Body of pancreas (tissue), 4 donors: ENCODE measurements at places on chromosomes 7 and 10.
A peak's percentile ranks its signal among the peaks of the same experiment; 100 is the strongest.

- H3K27ac ChIP-seq = no peak overlapping the region
- H3K4me3 ChIP-seq = no peak overlapping the region
- H3K36me3 ChIP-seq = no peaks in the 10 kb centered on the region
- no peak for DNase-seq
- no peaks in the 10 kb centered on the region for H3K27me3 ChIP-seq
- peaks cover 2% of the 10 kb centered on the region for H3K4me1 ChIP-seq
These were observed 289.3 kb downstream of the PTEN start for GRCh38 chr10:88152728-88153133.

DNA sequence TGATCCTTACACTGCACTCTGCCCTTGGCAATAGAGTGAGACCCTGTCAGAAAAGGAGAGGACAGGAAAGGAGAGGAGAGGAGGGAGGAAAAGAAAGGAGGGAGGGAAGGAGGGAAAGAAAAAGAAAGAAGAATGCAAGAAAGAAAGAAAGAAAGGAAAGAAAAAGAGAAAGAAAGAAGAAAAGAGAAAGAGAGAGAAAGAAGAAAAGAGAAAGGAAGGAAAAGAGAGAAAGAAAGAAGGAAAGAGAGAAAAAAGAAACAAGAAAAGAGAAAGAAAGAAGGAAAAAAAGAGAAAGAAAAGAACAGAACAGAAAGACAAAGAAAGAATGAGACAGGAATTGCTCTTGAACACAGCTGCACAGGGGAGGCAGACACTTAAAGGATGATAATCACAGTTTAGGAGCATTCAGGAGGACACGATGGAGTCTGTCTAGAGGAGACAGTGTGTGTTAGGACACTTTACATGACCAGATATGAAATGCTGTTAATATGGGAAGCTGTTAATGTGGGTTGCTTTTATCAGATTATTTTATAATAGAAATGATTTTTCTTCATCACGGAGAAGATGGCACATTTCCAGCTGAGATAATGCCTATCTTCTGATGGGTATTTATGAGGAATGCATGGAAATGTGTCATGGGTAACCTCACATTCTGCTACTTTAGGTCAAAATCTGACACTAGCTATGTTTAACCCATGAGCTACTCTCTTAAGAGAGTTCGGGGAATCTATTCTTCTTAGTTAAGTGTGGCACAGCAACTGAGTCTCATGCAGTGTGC, 160.5 kb downstream of the BAMBI start:
- H3K4me3 ChIP-seq = no peak overlapping the region
- DNase-seq = no peak
- no peaks in the 10 kb centered on the region for H3K36me3 ChIP-seq
- H3K27ac ChIP-seq = no peak overlapping the region

DNA sequence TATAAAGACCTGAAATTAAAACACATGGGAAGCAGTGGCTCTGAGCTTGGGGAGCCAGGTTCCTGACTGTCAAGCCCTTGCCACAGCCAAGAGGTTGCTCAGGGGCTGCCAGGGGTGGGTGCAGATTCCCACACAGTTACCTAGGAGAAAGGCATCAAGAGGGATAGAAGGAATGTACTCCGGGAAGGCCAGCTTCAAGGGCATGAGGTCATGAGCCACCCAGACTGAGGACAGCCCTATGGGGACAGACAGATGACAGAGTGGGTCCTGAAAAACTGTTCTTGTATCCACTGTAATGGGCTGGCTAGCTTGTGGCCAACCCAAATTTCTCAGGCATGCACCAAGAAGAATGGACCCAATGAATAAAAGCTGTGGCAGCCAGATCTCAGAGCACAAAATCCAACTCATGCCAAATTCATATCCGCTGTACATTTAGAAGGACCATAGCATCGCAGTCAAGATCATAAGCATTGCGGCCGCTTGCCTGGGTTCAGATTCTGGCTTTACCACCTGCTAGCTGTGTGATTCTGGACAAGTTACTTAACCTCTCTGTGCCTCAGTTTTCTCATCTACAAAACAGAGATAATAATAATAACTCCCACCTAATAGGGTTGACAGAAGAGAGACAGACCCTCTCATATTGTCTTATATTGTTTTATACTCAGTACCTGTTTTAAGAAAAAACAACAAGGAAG, 44.9 kb upstream of the KCNMA1 start:
- H3K4me1 ChIP-seq = peaks cover 25% of the 10 kb centered on the region
- peak overlapping the region; percentile 60 for H3K27ac ChIP-seq
- H3K4me3 ChIP-seq = no peak overlapping the region
- no peak for DNase-seq
- H3K27me3 ChIP-seq = no peaks in the 10 kb centered on the region

- no peaks in the 10 kb centered on the region for H3K36me3 ChIP-seq
- no peaks in the 10 kb centered on the region for H3K27me3 ChIP-seq
- H3K4me1 ChIP-seq = no peaks in the 10 kb centered on the region
- H3K27ac ChIP-seq = no peak overlapping the region
These were observed 114.4 kb downstream of the MICU1 start for GRCh38 chr10:72511459-72511858.

- DNase-seq = no peak
- H3K4me1 ChIP-seq = no peaks in the 10 kb centered on the region
- no peak overlapping the region for H3K4me3 ChIP-seq
- no peaks in the 10 kb centered on the region for H3K36me3 ChIP-seq
- H3K27ac ChIP-seq = no peak overlapping the region
These were observed 15.1 kb downstream of the ADAM12 start for GRCh38 chr10:126373147-126373546.

- no peaks in the 10 kb centered on the region for H3K36me3 ChIP-seq
- no peaks in the 10 kb centered on the region for H3K27me3 ChIP-seq
- no peak for DNase-seq
- no peaks in the 10 kb centered on the region for H3K4me1 ChIP-seq
- H3K27ac ChIP-seq = no peak overlapping the region
- no peak overlapping the region for H3K4me3 ChIP-seq
These were observed 155.4 kb upstream of the ITGB1 start for GRCh38 chr10:33113466-33113865.

DNA sequence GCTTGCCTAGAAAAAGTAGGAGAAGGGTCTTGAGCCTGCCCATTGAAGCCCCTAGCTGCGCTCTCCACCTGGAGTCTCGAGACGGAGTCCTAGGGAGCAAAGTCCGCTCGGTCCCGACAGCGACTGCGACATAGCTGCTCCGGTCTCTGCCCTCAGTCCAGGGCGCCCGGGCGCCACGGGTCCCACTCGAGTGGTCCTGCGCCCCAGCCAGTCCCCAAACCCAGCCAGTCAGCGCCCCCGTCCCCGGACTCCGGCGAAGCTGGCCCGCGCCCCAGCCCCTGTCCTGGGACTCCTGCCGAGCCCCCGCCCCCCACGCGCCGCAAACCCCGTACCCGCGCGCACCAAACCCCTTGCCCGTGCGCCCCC, 490 bp downstream of the TNS3 start:
- DNase-seq = peak; percentile 53
- peaks cover 60% of the 10 kb centered on the region for H3K4me1 ChIP-seq
- H3K36me3 ChIP-seq = no peaks in the 10 kb centered on the region
- H3K27ac ChIP-seq = peak overlapping the region; percentile 90

DNA sequence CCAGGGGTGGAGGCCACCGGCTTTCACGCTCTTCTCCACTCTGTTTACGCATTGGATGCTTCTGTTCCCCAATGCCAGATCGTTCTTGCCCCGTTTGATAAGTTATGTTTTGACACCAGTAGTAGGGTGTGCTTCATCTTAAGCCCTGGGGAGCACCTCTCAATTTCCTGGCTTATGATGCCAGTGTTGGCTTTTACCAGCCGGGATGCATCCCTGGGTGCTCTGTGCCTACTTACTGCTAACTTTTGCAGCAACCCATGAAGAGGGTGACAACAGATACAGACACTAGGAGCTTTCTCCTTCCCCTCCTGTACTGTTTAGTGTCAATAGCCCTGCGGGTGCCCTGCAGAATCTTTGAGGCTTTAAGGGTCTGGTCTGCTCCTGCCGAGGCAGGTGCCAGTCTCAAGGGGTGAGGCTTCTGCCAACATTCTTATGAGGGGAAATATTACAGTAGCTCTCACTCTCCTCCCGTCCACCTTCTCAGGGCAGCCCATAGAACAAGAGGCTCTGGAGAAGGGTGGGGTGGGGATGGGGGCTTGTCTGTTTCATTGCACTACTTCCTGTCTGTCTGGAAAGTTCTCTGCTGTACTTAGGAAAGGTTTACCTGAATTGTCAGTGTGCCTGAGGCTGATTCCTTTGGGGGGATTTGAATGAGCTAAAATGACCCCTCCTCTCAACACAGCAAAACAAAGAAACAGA, 23.3 kb downstream of the ADCY1 start:
- H3K4me1 ChIP-seq = no peaks in the 10 kb centered on the region
- no peaks in the 10 kb centered on the region for H3K27me3 ChIP-seq
- no peaks in the 10 kb centered on the region for H3K36me3 ChIP-seq

- peak overlapping the region; percentile 82 for H3K27ac ChIP-seq
- H3K4me3 ChIP-seq = no peak overlapping the region
- H3K4me1 ChIP-seq = peaks cover 17% of the 10 kb centered on the region
- no peaks in the 10 kb centered on the region for H3K27me3 ChIP-seq
These were observed 944 bp downstream of the RHBDD2 start for GRCh38 chr7:75879771-75880184.

- no peak overlapping the region for H3K27ac ChIP-seq
- H3K36me3 ChIP-seq = no peaks in the 10 kb centered on the region
- no peaks in the 10 kb centered on the region for H3K27me3 ChIP-seq
- no peaks in the 10 kb centered on the region for H3K4me1 ChIP-seq
- DNase-seq = no peak
These were observed 95.4 kb downstream of the TBXAS1 start for GRCh38 chr7:139924461-139924860.

- H3K4me1 ChIP-seq = no peaks in the 10 kb centered on the region
- no peaks in the 10 kb centered on the region for H3K27me3 ChIP-seq
- no peaks in the 10 kb centered on the region for H3K36me3 ChIP-seq
- no peak overlapping the region for H3K4me3 ChIP-seq
These were observed 232.5 kb downstream of the SKIDA1 start for GRCh38 chr10:21292763-21293517.

GRCh38 chr7:77479536-77480088, 57.5 kb upstream of the PTPN12 start:
- no peaks in the 10 kb centered on the region for H3K36me3 ChIP-seq
- H3K27ac ChIP-seq = no peak overlapping the region
- peaks cover 8% of the 10 kb centered on the region for H3K4me1 ChIP-seq
- H3K4me3 ChIP-seq = no peak overlapping the region
- H3K27me3 ChIP-seq = no peaks in the 10 kb centered on the region

DNA sequence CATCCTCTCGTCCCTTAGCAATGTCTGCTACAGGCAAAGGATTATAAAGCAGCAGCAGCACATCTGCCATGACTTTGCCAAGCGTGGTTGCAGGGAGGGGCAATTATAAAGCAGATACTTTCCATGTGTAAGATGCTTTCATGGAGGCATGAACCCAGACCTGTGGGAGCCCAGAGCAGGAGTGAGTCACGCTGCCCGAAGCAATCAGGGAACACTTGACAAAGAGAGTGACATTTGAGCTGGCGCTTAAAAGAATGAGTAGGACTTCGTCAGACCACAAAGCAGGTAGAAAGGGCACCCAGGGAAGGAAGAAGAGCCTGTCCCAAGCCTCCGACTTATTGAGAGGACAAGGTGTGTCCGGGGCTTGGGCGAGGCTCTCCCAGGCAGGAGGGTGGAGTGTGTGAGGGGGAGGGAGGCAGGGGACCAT, 147.2 kb downstream of the MYOF start:
- H3K4me3 ChIP-seq = no peak overlapping the region
- H3K27me3 ChIP-seq = no peaks in the 10 kb centered on the region
- H3K4me1 ChIP-seq = no peaks in the 10 kb centered on the region
- H3K27ac ChIP-seq = no peak overlapping the region
- H3K36me3 ChIP-seq = peaks cover 2% of the 10 kb centered on the region

- no peak overlapping the region for H3K4me3 ChIP-seq
- DNase-seq = no peak
- no peaks in the 10 kb centered on the region for H3K27me3 ChIP-seq
- H3K27ac ChIP-seq = no peak overlapping the region
- H3K36me3 ChIP-seq = no peaks in the 10 kb centered on the region
These were observed 150.5 kb downstream of the PTPN20 start for GRCh38 chr10:47061776-47062175.

DNA sequence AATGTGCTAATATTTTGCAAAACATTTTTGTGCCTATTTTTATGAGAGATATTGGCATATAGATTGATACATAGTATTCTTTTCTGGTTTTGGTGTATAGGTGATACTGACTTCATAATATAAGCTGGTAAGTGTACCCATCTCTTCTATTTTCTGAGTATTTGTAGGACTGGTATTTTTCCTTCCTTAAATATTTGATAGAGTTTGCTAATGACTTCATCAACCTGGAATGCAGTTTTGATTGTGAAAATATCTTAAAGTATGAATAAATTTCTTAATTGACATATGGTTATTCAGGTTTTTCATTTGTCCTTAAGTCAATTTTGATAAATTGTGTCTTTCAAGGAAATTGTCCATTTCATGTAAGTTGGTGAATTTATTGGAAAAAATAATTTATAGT, 6.1 kb upstream of the SCRN1 start:
- H3K4me3 ChIP-seq = no peak overlapping the region
- H3K36me3 ChIP-seq = no peaks in the 10 kb centered on the region
- no peak overlapping the region for H3K27ac ChIP-seq
- no peaks in the 10 kb centered on the region for H3K4me1 ChIP-seq

DNA sequence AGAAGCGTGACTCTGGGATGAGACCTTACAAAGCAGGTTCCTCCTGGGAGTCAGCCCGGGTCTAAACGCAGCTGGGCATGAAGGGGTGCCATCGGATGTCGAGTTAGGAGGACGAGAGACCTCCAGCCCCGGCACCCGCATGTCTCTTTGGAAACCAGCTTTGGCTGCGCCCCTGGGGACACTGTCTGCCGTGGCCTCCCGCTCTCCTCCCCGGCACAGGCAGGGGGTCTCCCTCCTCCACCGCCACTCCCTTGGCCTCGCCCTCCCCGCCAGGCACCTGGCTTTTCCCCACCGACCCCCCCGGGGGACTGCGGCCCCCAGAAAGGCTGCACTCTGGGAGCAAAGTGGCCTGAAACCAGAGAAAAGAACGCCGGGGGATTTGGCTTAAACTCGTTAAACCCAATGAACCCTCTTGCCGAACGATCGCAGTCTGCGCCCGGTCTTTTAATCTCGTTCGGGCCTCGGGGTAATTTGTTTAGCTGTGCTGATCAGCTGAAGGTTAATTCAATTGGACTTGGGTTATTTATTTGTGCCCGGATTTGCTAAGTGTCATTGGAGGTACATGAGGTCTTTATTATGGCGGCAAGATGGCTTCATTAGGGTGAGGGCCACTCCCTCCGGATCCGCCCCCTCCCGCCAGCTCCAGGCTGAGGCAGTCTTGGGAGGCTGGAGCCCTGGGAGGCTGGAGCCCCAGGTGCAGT, 16.4 kb upstream of the PSMG3 start:
- H3K36me3 ChIP-seq = no peaks in the 10 kb centered on the region
- peaks cover 10% of the 10 kb centered on the region for H3K4me1 ChIP-seq
- no peak overlapping the region for H3K27ac ChIP-seq
- H3K4me3 ChIP-seq = no peak overlapping the region
- peaks cover 3% of the 10 kb centered on the region for H3K27me3 ChIP-seq

DNA sequence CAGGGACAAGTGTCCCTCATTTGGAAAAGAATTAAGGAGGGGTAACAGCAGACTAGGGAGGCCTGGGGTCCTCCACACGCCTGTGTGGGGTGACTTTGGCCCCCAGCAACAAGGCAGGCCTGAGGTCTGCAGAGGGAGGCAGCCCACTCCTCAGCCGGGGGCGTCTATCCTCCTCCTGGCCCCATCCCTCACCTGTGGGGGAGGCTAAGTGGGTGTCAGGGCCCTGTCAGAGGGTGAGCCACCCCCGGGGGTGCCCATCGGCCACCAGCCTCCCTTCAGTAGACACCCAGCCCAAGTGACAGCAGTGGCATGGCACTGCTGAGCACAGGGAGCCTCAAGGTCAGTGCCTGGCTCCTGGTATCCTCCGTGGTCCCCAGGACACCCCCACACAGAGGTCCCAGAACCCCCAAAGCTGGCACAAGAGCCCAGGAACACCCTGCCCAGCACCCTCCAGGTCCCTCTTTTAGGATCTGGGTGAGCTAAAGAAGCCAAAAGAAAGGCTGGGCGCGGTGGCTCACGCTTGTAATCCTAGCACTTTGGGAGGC, 693 bp upstream of the FXYD4 start:
- H3K4me1 ChIP-seq = no peaks in the 10 kb centered on the region
- no peaks in the 10 kb centered on the region for H3K27me3 ChIP-seq
- H3K4me3 ChIP-seq = no peak overlapping the region
- no peak for DNase-seq
- H3K27ac ChIP-seq = no peak overlapping the region
